ENCODE measurements at places on chromosomes 16 and 17.

GRCh38 chr17:44119062-44119461 is 4.4 kb downstream of the HDAC5 start:
- no peak for DNase-seq

DNA sequence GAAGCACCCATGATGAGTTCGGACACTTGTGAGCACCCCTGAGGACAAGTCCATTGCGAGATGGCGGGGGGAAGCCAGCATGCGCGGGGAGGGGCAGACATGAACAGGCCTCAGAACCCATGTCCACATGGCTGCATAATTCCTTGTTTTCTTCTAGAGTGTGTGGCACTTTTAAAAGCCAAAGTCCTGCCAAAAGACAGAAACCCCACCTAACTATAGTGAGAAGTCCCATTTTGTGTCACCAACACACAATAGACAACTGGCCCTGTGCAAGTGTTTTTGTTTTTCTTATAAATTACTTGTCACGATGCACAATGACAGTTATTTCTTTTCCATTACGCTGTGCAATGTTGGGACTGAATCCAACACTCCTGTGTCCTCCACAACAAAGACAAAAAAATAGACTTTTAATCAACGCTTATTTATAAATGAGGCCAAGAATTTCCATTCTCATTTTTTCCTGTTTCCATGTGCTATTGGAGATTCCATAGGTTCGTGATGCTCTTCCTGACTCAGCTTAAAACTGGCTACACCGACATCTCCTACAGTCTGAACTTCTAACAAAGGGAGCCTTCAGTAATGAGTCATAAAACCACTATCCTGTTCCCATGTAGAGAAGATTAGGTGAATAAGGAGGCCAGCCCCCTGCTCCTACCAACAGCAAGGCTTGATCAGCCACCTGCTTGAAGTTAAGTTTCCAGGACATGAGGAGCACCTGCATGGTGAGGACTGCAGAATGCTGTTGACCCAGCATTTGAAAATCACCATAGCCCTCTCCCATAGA is 98.9 kb downstream of the ZNF423 start:
- DNase-seq = no peak

DNA sequence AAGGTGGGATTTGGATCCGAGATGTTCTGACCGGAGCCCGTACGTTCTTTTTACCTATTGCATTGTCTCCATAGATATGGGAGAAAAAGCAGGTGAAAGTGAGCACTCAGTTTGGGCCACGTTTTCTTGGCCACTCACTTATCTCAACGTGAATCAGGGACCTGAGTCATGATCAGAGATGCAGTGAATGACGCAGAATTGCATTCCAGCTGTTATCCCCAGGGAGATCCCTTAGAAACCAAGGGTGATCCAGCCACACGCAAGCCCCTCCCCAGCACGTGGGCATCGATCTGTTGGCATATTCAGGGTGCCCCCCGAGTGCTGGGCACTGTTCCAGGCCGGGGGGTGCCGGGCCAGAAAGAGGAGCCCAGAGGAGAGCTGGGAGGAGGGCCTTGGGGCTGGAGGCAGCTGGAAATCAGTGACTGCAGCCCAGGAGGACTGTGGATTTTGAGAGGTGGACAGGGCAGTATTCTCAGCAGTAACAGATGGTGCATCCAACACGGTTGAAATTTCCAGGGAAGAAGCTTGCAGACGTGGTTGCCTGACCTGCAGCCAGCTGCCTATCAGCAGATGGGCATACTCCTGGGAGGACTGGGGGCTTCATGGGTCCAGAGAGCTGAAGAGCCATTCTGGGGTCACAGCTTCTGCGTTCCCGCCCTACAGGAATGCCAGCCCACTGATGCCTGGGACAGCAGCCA is 87.2 kb upstream of the CACNG5 start:
- DNase-seq = no peak

DNA sequence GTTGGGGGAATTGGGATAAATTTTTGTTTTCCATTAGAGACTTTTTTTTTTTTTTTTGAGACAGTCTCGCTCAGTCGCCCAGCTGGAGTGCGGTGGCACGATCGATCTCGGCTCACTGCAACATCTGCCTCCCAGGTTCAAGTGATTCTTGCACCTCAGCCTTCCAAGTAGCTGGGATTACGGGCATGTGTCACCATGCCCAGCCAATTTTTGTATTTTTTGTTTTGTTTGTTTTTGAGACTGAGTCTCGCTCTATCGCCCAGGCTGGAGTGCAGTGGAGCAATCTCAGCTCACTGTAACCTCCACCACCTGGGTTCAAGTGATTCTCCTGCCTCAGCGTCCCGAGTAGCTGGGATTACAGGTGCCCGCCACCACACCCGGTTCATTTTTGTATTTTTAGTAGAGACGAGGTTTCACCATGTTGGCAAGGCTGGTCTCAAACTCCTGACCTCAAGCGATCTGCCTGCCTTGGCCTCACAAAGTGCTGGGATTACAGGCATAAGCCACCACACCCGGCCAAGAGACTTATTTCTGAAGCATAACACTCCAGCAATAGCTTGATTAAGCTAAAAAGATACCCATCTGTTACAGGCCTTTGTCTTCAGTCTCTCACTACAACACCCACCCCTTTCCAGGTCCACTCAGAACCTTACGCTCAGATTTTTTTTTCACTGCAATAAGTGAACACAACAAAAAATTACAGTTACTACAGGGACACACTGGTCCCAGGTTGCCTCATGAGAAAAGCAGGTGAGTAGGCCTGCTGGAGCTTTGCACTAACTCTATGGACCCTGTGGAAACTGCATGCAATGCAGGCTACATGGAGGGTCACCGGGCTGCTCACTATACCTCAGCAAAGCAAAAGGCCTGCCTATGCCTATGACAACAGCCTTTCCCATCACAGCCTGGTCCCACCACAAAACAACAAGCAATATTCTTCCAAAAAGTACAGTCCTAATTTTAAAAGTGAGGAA is 34.6 kb downstream of the KANSL1 start:
- no peak for DNase-seq

GRCh38 chr17:48523010-48523409 is 7.8 kb downstream of the HOXB1 start:
- DNase-seq = no peak

DNA sequence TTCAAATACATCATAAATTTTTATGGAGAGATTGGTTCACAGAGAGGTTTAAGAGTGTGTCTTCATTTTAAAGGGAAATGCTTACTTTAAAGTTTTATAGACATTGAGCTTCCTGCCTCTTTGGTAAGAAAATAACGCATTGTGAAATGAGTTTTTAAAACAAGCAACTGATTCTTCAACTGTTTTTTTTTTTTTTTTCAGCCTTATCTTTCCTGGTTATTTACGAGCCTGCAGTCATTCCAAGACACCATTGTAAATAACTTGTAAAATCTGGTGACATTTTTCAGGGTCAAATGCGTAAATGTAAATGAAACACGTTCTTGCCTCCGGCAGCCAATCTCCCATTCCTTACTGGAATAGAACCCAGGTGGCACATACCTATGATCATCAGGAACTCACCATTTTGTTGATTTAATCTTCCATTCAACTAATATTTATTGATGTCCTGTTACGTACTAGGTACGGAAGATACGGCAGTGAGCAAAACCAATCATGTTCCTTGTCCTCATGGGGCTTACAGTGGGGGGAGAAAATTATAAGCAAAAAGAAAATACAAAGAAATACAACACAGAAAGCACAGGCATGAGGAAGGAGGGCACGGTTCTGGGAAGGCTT is 33.2 kb upstream of the CDYL2 start:
- no peak for DNase-seq
